ENCODE measurements at places on chromosomes 1 and 21. TPM values are rescaled to one million over a fixed set of nuclear protein-coding genes. Genes with fewer than 3 reads are reported as not detected.

The CD247 gene
- 197 TPM for total RNA-seq

The MIXL1 gene
- not detected for total RNA-seq

The LEFTY2 gene
- not detected for total RNA-seq

The AADACL3 gene
- not detected for total RNA-seq

The RNU1-4 gene
- total RNA-seq, result 922 TPM

The OR6Y1 gene
- not detected for total RNA-seq

The KLF17 gene
- not detected for total RNA-seq

The VTCN1 gene
- not detected for total RNA-seq

The HPDL gene
- total RNA-seq, result 23.4 TPM

The MAP10 gene
- total RNA-seq, result 2.5 TPM

The COL18A1 gene
- total RNA-seq, result 5.2 TPM

The FLG2 gene
- not detected for total RNA-seq

The THEM4 gene
- 19.1 TPM for total RNA-seq

The SORT1 gene
- 5.3 TPM for total RNA-seq

The NFASC gene
- total RNA-seq, result 0.14 TPM

The C4BPB gene
- 1.1 TPM for total RNA-seq

The PRKAA2 gene
- not detected for total RNA-seq

The RAB42 gene
- total RNA-seq, result not detected

The RHOU gene
- 4.5 TPM for total RNA-seq

The EDARADD gene
- 11.8 TPM for total RNA-seq

The SPATA45 gene
- not detected for total RNA-seq

The SLC30A10 gene
- total RNA-seq, result not detected

The SCNM1 gene
- total RNA-seq, result 60.6 TPM

The ANKRD34A gene
- 4.6 TPM for total RNA-seq

The KCNE2 gene
- not detected for total RNA-seq

The ZMYM1 gene
- 14.5 TPM for total RNA-seq

The WLS gene
- not detected for total RNA-seq

The CASQ1 gene
- total RNA-seq, result 0.68 TPM

The PDC gene
- total RNA-seq, result not detected

The C4BPA gene
- total RNA-seq, result not detected

The AMY1B gene
- total RNA-seq, result not detected

The ZSCAN20 gene
- 4.0 TPM for total RNA-seq

The LMX1A gene
- total RNA-seq, result not detected

The MYOC gene
- not detected for total RNA-seq

The CDC7 gene
- 39.5 TPM for total RNA-seq

The KCNQ4 gene
- total RNA-seq, result 0.44 TPM

The KRTAP7-1 gene
- not detected for total RNA-seq

The F13B gene
- total RNA-seq, result not detected

The ASPM gene
- total RNA-seq, result 91.3 TPM

The RGS5 gene
- 3.1 TPM for total RNA-seq

The C1orf94 gene
- not detected for total RNA-seq

The CD160 gene
- total RNA-seq, result 3.9 TPM

The DNAI4 gene
- 0.80 TPM for total RNA-seq

The OR4F16 gene
- not detected for total RNA-seq

The CADM3 gene
- not detected for total RNA-seq

The NBPF1 gene
- 2.8 TPM for total RNA-seq

The DYNLT5 gene
- not detected for total RNA-seq

The RCAN1 gene
- total RNA-seq, result 6.5 TPM

The C1orf167 gene
- total RNA-seq, result not detected

The C8A gene
- not detected for total RNA-seq

The FOXO6 gene
- total RNA-seq, result not detected

The RGS7 gene
- total RNA-seq, result not detected

All from activated CD8-positive, alpha-beta memory T cell treated with anti-CD3 and anti-CD28 coated beads, Interleukin-2, amount 10 ng/mL, durations not matched to agents 7 days and 5 days (primary cell).